ENCODE measurements at places on chromosomes 5 and 9.

- no peak for DNase-seq
These were observed at the start of gene DNAH5 for GRCh38 chr5:13944560-13945199. Gene DNAH5, minus strand, starts transcription at chr5:13944688. Its CDS starts 250 bp downstream, at chr5:13944438.

GRCh38 chr9:7979611-7980010 lies 180.0 kb upstream of the DMAC1 start:
- no peak for DNase-seq

DNA sequence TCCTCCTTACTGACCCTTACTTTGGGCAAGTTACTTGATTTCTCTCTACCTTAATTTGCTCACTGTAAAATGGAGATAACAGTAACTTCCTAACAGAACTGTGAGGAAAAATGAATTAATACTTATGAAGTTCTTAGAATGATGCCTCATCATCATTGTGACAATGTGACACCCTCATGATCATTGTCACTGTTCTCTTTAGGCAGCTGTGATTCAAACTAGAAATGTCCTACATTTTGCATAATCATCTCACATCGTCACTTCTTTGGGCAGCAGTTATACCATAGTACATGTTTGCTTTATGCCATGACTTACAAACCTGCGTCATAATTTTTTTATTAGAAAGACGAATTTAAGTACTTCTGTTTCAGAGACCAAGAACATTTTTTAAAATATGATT lies 9.7 kb downstream of the SLC30A5 start:
- no peak for DNase-seq

GRCh38 chr5:127830157-127830556 lies 127.0 kb downstream of the CCDC192 start:
- no peak for DNase-seq

GRCh38 chr5:54760182-54760935 lies 225.0 kb downstream of the ESM1 start:
- no peak for DNase-seq

DNA sequence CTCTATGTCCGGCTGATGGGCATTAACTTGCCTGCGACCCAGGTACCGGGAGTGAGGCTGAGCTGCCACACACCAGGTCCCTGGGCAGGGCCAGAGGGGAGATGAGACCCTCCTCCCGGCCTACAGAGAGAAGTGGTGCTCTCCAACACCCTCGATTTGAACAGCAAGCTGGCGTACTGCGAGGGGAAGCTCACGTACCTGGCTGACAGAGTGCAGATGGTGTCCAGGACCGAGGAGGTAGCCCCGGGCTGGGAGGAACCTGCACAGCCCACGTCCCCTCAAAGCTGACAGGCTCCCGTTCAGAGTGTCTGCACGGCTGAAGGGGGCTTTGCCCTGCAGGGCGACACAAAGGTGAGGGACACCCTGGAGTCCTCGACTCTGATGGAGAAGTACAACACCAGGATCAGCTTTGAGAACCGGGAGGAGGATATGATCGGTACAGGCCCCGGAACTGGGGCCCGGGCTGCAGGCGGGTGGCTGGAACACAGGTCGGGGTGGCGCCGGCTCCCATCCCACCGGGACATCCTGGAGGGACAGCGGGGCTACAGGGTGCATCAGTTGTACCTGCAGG lies 1.0 kb upstream of the RABL6 start:
- no peak for DNase-seq

DNA sequence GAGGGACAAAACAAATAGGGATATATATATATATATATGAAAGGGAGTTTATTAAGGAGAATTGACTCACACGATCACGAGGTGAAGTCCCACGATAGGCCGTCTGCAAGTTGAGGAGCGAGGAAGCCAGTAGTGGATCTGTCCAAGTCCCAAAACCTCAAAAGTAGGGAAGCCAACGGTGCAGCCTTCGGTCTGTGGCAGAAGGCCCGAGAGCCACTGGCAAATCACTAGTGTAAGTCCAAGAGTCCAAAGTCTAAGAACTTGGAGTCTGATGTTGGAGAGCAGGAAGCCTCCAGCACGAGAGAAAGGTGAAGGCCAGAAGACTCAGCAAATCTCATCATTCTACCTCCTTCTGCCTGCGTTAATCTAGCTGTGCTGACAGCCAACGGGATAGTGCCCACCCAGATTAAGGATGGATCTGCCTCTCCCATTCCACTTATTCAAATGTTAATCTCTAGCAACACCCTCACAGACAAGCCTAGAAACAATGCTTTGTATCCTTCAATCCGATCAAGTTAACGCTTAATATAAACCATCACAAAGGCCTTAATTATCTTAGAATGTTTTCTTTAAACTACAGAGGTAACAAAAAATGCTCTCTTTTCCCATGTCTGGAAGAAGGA lies 23.8 kb upstream of the DAB2 start:
- DNase-seq, result no peak

DNA sequence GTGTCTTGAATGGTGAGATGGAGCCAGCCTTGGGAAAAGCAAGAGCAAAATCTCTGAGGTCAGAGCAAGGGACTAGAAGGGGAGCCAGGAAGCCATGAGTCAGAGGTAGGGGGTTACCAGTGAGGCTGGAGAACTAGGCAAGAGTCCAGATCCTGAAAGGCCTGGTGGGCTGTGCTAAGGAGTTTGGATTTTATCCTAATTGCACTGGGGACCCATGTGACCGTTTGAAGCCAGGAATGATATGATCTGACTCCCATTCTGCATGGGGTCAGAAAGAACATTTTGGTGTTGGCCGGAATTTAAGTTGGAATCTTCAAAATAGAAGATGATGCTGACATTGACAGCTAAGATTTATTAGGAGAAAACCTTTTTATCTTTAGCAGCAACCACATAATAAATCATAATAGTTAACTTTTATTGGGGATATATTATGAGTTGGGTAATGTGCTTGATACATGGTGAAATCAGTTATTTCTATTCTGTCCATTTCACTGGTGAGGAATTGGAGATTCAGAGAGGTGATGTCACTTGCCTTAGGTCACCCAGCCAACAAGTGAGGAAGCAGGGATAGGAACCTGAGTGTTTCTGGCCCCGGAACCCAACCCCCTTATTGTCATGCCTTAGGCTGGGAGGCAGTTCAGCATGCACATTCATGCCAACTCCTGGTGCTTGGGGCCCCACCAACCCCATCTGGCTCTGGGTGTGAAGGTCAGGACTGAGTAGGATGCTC lies 61.5 kb upstream of the RARS1 start:
- no peak for DNase-seq

All from CD4-positive, alpha-beta T cell treated with Interleukin-1 beta for 1 hour (primary cell).